ENCODE measurements at places on chromosomes 12 and 14.

DNA sequence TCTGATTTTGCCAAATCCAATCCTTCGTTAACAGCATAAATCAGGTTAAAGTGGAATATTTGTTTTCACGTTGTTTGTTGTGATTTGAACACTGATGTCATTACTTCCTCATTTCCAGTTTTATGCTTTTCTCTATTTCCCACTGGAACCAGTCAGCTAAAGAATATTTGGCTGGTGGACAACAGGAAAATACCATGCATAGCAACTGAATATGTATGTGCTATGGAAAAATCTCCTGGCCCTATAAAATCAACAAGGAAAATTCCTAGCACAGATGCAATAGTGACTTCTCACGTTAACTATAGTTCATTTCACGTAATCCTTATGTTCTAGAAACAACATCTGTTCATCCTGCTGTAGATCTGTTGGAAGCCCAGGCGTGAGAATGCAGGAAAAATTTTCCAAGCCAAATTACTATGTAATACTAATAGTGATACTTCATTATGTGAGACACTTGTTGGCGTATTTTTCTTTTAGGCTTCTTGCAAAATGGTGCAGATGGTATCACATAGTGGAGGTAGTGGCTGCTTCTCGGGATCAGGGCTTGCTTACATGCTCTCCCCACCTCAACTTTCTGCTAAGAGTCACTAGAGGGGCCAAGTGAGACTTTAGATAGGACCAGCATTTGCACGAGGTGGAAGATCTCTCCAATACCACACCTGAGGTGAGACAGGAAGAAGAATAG lies 86.3 kb upstream of the USP44 start:
- DNase-seq = no peak

DNA sequence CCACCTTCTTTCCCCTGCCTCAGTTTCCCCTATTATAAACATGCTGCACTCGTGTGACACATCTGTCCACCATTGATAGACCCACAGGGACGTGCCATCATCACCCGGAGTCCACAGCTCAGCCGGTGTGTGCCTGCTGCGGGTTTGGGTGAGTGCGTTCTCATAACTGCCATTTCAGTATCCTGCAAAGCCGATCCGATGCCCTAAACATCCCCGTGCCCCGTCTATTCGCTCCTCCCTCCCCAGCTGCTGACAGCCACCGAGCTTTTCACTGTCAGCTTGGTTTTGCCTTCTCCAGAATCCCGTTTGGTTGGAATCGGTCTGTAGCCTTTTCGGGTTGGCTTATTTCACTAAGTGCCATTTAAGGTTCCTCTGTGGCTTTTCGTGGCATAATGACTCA lies 3.9 kb downstream of the LRCOL1 start:
- no peak for DNase-seq

GRCh38 chr12:4034921-4035320 lies 161.7 kb upstream of the PARP11 start:
- DNase-seq = no peak

- DNase-seq = no peak
Observed at GRCh38 chr12:89988188-89988915, 279.7 kb upstream of the ATP2B1 start.

DNA sequence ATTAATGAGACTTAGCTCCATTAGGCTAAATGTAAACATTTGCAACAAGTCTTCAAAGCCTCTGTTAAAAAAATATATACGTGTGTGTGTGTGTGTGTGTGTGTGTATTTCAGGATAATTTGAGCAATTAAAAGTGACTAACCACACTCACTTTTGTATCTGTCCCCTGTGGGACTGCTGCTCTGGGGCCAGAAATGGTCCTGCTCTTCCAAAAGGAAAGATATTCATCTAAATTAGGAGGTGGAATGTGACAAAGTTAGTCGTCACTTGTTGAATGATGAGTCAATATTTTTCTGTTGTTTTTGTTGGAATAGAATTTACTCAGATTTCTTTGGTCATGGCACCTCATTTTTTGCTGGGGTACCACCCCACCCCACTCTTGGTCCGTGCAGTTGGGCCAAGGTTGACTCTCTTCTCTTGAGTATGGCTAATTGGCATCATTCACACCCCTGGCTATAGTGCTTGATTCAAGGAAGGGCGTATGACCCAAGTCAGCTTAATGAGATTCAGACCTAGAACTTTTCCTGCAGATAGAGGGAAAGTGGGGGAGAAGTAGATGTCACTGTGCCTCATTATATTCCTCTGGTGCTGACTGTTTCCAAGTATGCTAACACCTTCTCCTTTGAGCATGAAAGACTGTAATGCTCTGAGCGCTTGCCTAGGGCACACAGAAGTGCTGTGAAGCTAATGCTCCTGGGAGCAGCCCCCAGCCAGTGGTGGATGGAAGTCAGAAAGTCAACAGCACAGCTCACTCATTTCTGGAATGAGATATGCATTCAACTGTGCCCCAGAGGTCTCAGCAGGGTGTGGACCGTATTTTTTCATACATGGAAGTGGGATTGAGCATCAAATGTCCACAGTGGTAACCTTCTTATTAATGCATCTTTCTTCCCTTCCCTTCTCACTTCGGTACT lies 577.0 kb upstream of the TBX3 start:
- no peak for DNase-seq

GRCh38 chr12:77678621-77679020 lies 152.1 kb upstream of the NAV3 start:
- DNase-seq = no peak

GRCh38 chr14:99327050-99327449 lies 55.1 kb upstream of the BCL11B start:
- DNase-seq = no peak

All from left lung (tissue), 14 donors.